Aortic smooth muscle cell (primary cell): ENCODE measurements at places on chromosomes 7 and 10. TPM values are rescaled to one million over a fixed set of nuclear protein-coding genes. Genes with fewer than 3 reads are reported as not detected.

CARD11 gene
- 0.13 TPM in 1 of 2 replicates, not detected in the other for total RNA-seq

SLC16A9 gene
- total RNA-seq, result 4.9 and 5.0 TPM in 2 replicates

RNLS gene
- 10.4 and 11.6 TPM in 2 replicates for total RNA-seq

HTRA1 gene
- total RNA-seq, result 235 and 353 TPM in 2 replicates

UNCX gene
- not detected in 2 replicates for total RNA-seq

TMEM273 gene
- 0.37 and 0.53 TPM in 2 replicates for total RNA-seq

ASCC1 gene
- total RNA-seq, result 25.0 and 32.6 TPM in 2 replicates

DPCD gene
- 56.3 and 67.4 TPM in 2 replicates for total RNA-seq

WNT2 gene
- total RNA-seq, result not detected in 2 replicates

GJD4 gene
- total RNA-seq, result not detected in 2 replicates

GPR85 gene
- 1.1 and 2.1 TPM in 2 replicates for total RNA-seq

ZNF777 gene
- 3.4 TPM in 2 replicates for total RNA-seq
